Upper lobe of right lung (tissue), 1 donor: ENCODE measurements at places on chromosomes 13 and 19. TPM values are rescaled to one million over a fixed set of nuclear protein-coding genes. Genes with fewer than 3 reads are reported as not detected.

The CLEC17A gene
- not detected for total RNA-seq

The PPP1R13L gene
- 67.9 TPM for total RNA-seq

The IGFL2 gene
- not detected for total RNA-seq

The CGB8 gene
- total RNA-seq, result not detected

The ZNF552 gene
- total RNA-seq, result 10.9 TPM

The ZNF730 gene
- 0.81 TPM for total RNA-seq

The PSPC1 gene
- total RNA-seq, result 41.5 TPM

The JSRP1 gene
- 1.1 TPM for total RNA-seq

The POU2F2 gene
- total RNA-seq, result 6.1 TPM

The PTGIR gene
- total RNA-seq, result 12.6 TPM

The CLDN10 gene
- total RNA-seq, result 2.2 TPM

DNA sequence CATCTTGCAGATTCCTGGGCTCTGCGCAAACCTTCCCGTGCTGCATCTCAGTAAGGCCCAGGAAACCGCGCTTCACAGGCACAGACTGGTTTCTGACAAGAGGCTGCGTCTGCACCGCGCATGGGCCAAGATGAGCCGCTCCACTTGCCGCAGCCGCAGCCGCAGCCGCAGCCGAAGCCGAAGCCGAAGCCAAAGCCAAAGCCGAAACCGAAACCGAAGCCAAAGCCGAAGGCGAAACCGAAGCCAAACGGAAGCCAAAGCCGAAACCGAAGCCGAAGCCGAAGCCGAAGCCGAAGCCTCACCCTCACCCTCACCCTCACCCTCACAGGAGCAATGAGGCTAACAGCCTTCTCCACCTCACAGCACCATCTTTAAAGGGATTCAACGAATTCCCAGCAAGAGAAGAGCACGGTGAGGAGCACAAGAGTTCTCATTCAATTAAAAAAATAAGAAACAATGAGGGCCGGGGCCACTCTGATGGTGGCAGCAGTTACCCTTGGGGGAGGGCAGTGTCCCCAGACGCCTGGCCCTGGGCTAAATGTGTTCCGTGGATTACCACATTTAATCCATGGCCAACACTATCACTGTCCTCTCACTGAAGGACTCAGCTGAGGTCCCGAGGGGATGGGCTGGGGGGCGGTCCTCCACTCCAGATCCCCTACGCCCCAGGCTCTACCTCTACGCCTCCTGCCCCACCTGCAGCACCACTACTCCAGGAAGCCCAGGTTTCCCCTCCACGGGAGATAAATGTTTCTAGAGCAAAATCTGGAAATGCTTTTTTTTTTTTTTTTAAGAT, 29.1 kb downstream of the ZNF787 start:
- no peak for DNase-seq

GRCh38 chr13:23715092-23715761, 145.0 kb downstream of the TNFRSF19 start:
- DNase-seq, result no peak

DNA sequence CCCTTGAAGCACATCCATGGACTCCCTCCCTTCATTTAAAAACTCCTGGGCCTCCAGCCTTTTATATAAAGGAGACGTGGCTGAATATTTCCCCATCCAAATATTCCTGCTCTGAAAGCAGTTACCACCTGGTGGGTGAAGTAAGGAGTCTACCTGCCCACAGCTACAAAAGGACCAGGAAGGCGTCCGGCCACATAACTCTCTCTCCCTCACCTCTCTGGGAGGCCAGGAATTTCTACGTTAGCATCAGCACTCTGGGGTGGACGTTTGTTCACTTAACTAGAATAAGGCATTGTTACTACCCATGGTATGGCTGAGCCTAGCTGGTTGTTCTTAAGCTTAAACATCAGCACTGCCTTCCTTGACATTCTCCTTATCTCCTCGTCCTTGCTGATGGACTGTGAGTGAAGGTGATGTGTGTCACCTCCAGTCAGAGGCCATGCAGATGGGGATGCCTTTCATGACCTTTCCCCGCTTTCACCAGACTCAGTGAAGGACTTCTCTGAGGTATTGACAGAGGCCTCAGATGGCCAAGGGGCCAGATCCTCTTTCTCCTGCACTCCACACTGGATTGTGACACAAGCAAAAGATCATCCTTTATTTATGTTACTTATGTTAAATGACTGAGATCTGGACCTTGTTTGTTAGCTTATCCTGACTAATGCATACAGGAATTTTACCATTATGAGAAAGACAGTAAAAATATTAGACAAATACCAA, 22.2 kb upstream of the KPNA3 start:
- DNase-seq, result no peak

- DNase-seq, result peak; percentile 82
These were observed 30.0 kb upstream of the TPT1 start for GRCh38 chr13:45370922-45371406.

- no peak for DNase-seq
These were observed 460 bp downstream of the MEDAG start for GRCh38 chr13:30906411-30907051.

GRCh38 chr13:49225223-49226042, 5.3 kb downstream of the MLNR start:
- no peak for DNase-seq

GRCh38 chr19:35342430-35342829, 5.3 kb upstream of the FFAR1 start:
- no peak for DNase-seq

DNA sequence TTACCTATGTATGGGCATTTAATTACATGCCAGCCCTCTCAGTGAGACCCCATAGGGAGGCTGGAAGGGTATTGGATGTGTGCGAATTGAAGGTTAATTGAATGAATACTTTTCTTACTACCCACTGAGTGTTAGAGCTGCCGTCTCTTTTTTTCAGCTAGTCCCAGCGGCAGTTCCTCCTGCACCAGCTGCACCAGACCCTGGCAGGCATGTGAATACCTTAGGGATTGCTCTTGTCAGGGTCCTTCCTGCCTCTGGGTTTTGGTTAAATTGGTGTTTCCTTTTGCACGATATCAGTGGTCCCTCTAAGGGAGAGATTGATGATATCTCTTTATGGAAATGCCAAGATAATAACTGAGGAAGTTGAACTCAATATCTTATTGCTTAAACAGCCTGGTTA, 9.8 kb upstream of the CXCL17 start:
- no peak for DNase-seq

- peak; percentile 90 for DNase-seq
These were observed 2.1 kb upstream of the CIRBP start for GRCh38 chr19:1266916-1267476.

- peak; percentile 76 for DNase-seq
These were observed 5.0 kb downstream of the FFAR1 start for GRCh38 chr19:35352448-35353304.
